ENCODE measurements at places on chromosomes 16 and 17.

GRCh38 chr16:83915081-83915480 is 16.2 kb downstream of the MLYCD start:
- no peak for DNase-seq

GRCh38 chr16:66169817-66170216 is 196.7 kb upstream of the CDH5 start:
- no peak for DNase-seq

- no peak for DNase-seq
Observed at GRCh38 chr16:17555176-17555575, 84.4 kb upstream of the XYLT1 start.

DNA sequence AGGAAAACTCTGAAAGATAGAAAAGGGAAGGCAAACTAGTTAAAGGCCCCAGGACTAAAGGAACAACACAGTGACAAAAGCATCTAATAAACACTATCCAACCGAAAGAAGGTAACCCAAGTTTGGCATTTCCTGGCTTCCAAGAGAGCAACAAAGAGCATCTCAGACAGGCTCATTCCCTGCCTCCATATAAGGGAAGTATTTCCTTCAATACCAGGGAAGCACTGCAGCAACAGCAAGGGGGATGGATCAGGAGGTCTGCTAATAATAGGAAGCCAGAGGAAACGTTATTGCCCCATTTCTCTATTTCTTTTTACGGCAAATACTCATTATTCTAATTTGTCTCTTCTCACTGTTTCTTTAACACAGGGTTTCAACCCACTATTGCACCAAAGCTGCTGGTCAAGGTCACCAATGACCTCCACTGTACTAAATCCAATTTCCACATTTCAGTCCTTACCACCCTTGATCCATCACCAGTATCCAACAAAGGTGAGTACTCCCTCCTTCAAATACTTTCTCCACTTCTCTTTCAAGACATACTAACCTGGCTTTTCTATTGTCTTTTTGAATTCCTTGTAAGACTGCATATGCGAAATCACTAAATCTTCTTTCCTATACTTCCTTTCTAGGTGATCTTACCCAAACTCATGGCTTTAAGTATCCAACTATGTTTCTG is 86.1 kb downstream of the KANSL1 start:
- DNase-seq, result no peak

- DNase-seq, result no peak
Observed at GRCh38 chr17:38600906-38601305, 4.8 kb downstream of the SRCIN1 start.

GRCh38 chr16:57661936-57662906 is 5.9 kb upstream of the ADGRG3 start:
- no peak for DNase-seq
